Activated effector memory CD4-positive, alpha-beta T cell treated with anti-CD3 and anti-CD28 coated beads, Interleukin-2, amount 50 U/mL, for 16 hours (primary cell): ENCODE measurements at places on chromosomes 2 and 18.

DNA sequence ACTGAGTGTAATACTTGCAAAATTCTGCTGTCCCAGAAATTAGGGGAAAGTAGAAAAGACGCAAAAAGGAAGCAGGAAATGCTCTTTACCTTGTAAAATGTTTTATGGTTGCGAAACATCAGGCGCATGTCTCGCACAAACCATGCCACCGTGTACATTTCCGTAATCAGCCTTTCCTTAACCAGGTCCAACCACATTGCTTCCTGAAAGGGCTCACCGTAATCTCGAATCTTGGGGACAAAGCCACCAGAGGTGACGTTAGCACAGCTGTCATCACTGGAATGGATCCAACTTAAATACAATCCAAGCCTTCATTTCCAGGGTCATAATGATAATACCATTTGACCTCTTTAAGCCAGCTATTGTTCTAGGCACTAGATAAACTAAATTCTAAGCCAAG is 49.3 kb downstream of the SP110 start:
- no peak for DNase-seq

DNA sequence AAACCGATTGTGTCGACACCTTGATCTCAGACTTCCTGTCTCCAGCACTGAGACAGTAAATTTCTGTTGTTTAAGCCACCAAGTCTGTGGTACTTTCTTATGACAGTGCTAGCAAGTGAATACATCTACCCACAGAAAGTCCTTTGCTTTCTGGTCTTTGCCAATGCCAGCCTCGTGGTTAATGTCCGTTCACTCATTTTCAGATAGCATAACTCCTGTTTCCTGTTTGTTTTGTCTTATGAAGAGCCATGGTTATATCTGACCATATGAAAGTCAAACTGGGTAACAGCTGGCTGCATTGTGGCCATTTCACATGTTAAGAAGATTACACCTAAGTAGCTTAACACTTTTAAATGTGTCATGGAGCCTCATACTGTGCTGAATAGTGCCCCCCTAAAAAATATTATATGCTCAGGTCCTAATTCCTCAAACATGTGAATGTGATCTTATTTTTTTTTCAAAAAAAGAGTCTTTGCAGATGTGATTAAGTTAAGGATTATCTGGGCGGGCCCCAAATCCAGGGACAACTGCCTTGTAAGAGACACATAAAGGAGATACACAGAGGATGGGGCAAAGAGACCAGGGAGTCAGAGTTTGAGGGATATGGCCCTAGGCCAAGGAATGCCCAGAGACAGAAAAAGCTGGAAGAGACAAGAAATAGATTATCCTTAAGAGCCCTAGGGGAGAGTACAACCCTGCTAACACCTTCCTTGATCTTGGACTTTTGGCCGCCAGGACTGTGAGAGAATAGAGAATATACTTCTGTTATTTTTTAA is 118.0 kb downstream of the KCNE4 start:
- DNase-seq = no peak

- DNase-seq = no peak
These were observed 8.8 kb downstream of the NMUR1 start for GRCh38 chr2:231521443-231521842.

- no peak for DNase-seq
These were observed 43.7 kb downstream of the IKZF2 start for GRCh38 chr2:213107728-213108127.

- no peak for DNase-seq
These were observed 3.9 kb downstream of the RSAD2 start for GRCh38 chr2:6881516-6881915.

- DNase-seq = no peak
These were observed 428.3 kb downstream of the NCKAP5 start for GRCh38 chr2:133139847-133140533.

- no peak for DNase-seq
These were observed 321.7 kb upstream of the THSD7B start for GRCh38 chr2:136443661-136444060.

DNA sequence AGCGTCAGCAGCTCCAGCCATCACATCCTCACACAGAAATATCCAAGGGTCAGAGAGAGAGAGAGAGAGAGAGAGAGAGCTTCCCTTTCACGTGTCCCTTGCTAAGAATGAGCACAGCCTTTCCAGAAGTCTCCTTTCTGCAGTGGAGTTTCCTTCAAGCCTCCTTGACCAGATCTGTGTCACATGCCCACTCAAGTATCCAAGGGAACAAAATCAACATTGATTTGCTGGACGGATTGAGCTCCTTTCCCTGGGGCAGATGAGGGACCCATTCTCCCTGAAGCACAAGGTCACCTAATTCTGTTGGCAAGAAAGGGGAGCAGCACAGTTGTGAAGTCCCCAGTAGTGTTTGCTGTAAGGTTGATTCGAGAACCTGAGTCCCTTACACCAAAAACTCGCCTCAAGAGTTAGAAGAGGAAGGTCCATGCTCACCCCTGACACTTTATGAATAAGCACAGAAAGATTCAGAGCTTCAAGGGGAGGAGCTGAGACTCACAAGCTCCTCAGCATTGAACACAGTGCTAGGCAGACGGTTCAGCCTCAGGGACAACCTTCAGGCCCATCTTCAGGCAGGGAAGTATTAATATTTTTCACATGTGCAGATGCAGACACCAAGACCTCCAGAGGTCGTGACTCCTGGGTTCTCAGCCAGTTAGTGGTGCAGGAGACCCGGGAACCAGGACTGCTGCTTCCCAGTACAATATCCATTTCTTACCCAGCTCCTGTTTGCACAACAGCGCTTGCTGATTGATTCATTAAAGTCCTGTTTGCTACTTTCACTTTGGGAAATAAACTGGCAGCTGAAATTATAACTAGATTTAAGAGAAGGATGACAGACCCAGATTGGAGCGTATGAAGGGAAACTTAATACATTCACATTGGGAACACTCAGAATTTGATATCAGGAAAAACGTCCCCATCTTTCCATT is 38.2 kb upstream of the MARCO start:
- DNase-seq = no peak

DNA sequence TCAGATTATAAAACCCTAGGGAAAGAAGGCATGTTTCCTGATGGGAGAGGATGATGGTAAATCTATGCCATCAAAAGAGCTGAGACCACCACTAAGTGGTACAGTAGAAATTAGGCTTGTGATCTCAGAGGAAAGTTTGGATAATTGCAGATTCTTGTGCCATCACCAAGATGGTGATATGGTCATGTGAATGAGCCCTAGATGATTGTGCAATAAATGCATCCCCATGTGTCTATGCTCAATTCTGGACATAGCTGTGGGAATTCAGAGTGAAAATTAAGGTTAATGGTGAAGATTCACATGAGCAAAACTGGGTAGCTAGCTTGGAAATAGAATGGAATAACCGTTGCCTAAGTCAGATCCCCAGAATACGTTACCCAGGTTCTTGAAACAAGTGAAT is 496.1 kb upstream of the FSIP2 start:
- no peak for DNase-seq

DNA sequence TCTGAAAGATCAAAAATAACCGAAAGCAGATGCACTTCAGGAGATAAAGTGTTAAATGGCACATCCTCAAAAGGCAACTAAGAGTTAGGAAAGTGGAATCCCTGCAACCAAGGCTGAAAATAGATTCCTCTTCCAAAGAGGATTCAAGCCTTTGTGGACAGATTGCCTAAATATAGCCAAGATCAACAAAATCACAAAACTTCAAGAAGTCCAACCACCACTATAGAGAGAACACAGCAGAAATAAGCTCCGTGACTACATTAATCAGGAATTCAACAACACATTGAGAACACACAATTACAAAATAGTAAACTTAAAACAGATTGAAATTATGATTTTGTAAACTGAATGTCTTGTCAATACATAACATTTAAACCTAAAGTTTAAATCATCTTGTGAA is 165.7 kb downstream of the LNPK start:
- no peak for DNase-seq

GRCh38 chr18:57057890-57058289 is 89.0 kb upstream of the BOD1L2 start:
- DNase-seq = no peak

- no peak for DNase-seq
These were observed 4.5 kb downstream of the STK17B start for GRCh38 chr2:196166876-196167275.

DNA sequence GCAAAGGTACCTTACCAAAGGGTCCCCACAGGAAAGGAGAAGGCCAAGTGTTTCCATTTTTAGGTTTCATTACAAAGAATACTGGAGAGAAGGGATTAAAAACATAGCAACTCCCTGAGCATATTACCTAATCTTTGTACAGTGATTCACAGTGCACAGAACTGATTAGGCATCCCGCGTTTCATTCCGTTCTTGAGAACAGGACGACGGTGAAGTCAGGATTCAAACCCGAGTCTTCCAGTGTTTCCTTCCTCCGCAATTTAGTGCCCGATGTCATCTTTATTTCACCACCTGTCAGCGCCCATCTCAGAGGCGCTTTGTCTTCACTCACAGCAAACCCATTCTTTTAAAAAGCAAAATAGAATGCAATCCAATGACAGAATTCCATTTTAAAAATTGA is 488.5 kb downstream of the EIPR1 start:
- DNase-seq = peak; percentile 13

- no peak for DNase-seq
These were observed 149.9 kb downstream of the RPIA start for GRCh38 chr2:88841224-88841929.

DNA sequence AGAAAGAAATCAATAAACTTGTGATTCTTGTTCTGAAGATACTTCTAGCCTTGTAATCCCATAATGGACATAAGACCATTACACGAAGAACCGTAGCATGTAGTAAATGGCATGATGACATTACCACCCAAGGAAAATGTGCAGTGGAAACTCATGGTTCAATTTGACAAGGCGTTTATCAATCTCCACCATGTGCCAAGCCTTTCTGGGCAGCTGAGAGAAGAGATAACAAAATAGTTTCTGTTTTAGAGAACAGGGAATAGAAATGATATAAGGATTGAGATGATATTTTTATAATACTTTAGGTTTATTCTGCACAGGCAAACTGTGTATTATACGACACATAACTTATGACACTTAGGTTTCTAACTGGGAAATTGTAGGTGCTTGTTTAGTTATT is 19.2 kb downstream of the ABI2 start:
- no peak for DNase-seq

- no peak for DNase-seq
These were observed 36.1 kb downstream of the ADCY3 start for GRCh38 chr2:24883946-24884345.

DNA sequence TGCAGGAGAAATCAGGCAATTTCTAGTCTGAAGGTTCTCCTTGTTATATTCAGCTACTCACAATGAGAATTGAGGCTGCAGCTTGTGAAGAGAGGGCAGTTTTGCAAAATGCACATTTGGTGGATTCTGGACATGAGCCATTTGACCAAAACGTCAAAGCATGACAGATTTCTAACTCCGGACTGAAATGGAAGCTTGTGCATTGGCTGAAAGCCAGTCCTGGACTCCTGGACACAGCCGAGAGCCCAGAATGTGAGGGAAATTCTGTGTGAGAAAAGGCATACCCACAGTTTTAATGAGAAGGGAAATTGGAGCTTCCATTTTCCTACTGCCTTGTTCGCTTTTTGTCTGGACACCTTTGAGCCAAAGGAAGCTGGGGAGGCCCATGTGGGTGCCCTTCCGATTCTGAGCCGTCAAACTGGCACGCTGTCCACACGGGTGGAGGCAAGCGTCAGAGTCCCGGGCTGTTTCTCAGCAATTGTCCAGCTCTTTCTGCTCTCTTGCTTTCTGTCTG is 23.7 kb upstream of the ROCK2 start:
- no peak for DNase-seq

DNA sequence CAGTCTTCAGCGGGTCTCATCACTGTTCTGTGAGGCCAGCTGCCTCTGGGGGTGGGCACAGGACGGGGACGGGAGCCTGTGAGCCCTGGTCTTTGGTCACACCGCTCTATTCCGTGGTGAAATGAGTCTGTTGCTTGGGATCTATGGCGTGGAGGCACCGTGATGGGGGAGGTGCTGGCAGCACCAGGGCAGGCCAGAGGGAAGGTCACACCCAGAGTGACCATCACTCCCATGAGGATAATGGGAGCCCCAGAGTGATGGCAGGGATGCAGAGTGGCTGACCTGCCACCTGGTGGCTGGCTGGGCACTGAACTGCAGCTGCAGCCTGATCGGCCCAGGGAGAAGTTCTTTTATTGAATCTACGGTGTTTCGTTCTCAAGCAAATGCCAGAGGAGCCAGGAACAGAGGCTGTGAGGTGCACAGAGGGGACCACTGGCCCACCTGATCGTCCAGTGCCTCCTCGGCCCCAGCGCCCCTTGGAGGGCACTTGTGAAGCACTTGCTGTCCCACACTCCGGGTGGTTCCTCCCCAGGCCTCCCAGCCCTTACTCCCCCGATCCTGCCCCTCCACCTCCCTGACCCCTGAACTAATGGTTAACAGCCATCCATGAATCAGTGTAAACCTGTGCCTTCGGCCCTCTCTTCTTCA is 17.9 kb downstream of the KCNIP3 start:
- no peak for DNase-seq

- DNase-seq = no peak
These were observed 147.5 kb downstream of the NCKAP5 start for GRCh38 chr2:133420788-133421187.

DNA sequence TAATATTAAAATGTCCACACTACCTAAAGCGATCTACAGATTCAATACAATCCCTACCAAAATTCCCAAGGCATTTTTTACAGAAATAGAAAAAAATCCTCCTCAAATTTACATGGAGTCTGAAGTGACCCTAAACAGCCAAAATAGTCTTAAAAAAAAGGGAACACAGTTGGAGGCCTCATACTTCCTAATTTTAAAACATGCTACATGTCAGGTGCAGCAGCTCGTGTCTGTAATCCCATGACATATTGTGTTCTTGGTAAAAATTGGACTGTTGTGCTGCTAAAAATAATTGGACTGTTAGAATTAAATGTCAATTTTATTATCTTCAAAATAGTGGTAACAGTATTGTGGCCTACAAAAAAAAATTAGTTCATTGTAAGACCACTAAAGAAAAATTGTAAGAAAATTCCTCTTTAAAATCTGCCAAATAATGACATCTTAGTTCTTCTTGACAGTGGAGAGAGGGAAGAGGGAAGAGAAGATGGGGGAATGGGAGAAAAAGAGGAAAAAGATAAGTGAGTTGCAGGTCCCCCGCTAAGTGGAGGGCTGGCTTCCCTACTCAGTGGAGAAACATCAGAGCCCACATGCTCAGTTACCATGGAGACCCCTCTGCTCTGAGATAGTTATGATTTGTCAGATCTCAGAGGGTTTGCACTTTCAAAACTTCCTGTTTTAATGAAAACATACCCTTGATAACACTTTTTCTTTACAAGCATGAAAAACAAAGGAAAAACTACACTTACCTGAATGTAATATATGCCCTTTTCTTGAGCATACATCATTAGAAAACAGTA is 46.5 kb downstream of the UNC50 start:
- no peak for DNase-seq

- DNase-seq = no peak
These were observed 79.1 kb upstream of the MGAT4A start for GRCh38 chr2:98809878-98810587.

DNA sequence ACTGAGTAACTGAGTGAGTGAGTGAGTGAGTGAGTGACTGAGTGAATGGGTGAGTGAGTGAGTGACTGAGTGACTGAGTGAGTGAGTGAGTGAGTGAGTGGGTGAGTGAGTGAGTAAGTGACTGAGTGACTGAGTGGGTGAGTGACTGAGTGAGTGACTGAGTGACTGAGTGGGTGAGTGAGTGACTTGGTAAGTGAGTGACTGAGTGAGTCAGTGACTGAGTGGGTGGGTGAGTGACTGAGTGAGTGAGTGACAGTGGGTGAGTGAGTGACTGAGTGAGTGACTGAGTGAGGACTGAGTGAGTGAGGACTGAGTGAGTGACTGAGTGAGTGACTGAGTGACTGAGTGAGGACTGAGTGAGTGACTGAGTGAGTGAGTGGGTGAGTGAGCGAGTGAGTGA is 13.9 kb downstream of the MAL start:
- DNase-seq = peak; percentile 70
